ENCODE measurements at places on chromosomes 1 and 21. TPM values are rescaled to one million over a fixed set of nuclear protein-coding genes. Genes with fewer than 3 reads are reported as not detected.
A peak's percentile ranks its signal among the peaks of the same experiment; 100 is the strongest.

DNA sequence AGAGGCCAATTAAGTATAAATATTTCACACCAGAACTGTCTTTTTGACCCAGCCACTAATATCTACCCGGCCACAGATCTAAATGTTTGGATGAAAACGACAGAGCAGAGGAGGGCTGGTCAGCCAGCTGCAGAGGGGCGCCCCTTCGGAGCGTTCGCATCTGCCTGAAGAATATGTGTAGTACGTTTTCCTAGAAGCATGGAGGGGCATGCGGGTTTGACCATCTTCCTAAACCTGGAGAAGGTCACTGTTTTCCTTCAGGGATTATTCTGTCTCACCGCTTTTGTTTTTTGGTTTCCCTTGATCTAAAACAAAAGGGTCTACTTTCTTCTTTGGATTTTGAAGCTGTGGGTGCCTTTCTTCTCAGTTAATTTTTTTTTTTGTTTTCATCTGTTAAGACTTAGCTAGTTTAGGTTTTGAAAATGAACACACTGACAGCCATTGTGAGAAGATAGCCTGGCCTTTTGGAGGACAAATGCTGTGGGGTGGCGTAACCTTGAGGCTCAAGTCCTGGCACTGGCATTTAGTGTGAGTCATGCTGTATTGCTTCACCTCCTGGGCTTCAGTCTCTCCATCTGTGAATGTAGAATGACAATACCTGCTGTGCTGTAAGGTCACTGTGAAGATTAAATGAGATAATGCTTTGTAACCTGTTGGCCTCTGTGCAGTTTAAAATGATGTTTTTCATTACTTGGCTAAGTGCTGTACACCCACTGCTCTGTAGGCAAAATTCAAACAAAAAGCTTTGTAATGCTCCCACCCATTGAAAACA lies 74.1 kb upstream of the IRF2BP2 start:
- H3K36me3 ChIP-seq: no peaks in the 10 kb centered on the region
- H3K27ac ChIP-seq: no peak overlapping the region
- peak; percentile 44 for DNase-seq
- H3K27me3 ChIP-seq: no peaks in the 10 kb centered on the region
- H3K4me3 ChIP-seq: no peak overlapping the region
- peaks cover 4% of the 10 kb centered on the region for H3K4me1 ChIP-seq

GRCh38 chr1:54091666-54092065 lies 38.3 kb downstream of the TCEANC2 start:
- DNase-seq: no peak
- peaks cover 5% of the 10 kb centered on the region for H3K36me3 ChIP-seq
- H3K27ac ChIP-seq: no peak overlapping the region
- H3K27me3 ChIP-seq: no peaks in the 10 kb centered on the region

DNA sequence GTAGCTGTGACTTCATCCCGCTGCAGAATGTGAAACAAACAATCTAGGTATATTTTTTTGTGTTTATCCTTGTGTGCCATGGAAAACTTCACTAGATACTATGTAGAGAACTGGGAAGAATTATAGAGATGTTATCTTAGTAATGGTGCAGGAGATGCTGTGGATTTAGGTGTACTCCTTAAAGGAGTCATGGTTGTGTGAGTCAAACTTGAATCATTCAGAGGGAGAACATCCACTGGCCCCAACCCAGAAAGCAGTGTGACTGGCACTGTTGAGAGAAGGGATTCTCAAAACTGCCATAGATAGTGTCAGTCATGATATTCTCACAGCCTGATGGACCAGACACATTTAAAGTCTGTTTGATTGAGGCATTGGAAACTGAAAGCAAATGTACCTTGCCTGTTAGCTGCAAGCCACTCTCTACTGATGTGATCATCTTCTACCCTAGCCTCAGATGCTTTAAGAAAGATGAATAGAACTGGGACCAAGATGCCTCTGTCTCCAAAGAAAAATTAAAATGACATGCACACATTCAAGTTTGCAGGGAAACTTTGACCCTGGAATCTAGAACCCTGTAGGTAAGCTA lies 754.6 kb downstream of the MRPL39 start:
- no peaks in the 10 kb centered on the region for H3K27me3 ChIP-seq
- no peaks in the 10 kb centered on the region for H3K4me1 ChIP-seq
- H3K27ac ChIP-seq: no peak overlapping the region
- no peak overlapping the region for H3K4me3 ChIP-seq
- DNase-seq: no peak

CFHR2 gene
- total RNA-seq: not detected

DNA sequence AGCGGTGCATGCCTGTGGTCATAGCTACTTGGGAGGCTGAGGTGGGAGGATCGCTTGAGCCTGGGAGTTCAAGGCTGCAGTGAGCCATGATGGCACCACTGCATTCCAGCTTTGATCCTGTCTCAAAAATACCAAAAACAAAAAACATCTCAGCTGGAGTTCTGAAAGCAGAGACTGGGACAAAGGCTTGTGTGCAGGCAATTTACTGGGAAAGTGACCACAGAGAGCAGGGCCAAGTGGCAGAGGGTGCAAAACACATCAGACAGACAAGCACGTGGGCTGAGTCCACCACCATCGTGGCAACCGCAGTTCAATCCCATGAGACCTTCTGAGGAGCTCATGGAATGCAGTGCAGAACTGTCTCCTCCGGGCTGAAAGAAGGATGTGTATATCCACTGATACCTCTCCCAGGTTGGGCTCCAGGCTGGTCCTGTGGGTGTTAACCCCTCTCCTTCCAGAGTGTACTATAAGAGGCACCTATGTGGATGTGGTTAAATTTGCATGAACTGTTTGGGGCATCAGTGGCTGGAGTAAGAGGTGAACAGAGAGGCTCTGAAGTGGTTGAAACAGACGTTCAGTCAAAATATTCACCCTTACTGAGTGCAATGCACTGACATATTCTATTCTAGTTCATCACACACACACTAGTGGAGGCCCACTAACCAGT lies 10.8 kb downstream of the PIGP start:
- no peak overlapping the region for H3K4me3 ChIP-seq
- no peaks in the 10 kb centered on the region for H3K27me3 ChIP-seq
- no peak overlapping the region for H3K27ac ChIP-seq
- H3K36me3 ChIP-seq: no peaks in the 10 kb centered on the region

DNA sequence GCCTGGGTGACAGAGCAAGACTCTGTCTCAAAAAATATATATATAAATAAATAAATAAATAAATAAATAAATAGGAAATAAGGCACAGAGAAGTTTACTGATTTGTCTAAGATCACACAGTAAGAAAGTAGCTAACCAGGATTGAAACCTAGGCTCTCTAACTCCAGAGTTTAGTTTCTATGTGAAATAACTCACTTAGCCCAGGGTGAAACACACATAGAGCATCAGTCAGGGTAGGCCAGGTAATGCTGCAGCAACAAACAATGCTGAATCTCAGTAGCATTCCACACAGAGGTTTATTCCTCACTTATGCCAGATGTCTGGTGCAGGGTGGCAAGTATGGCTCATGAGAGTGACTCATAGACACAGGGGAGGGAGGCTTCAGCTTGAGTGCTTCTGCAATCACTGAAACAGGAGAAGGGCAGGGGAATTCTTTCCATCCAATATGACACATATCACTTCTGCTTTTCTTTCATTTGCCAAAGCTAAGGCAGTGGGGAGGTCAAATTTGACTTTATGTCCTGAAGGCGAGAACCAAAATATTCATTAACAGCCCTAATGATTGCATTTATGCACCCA lies 37.1 kb upstream of the KANK4 start:
- no peaks in the 10 kb centered on the region for H3K36me3 ChIP-seq
- no peaks in the 10 kb centered on the region for H3K4me1 ChIP-seq
- H3K27ac ChIP-seq: no peak overlapping the region
- no peak overlapping the region for H3K4me3 ChIP-seq

DNA sequence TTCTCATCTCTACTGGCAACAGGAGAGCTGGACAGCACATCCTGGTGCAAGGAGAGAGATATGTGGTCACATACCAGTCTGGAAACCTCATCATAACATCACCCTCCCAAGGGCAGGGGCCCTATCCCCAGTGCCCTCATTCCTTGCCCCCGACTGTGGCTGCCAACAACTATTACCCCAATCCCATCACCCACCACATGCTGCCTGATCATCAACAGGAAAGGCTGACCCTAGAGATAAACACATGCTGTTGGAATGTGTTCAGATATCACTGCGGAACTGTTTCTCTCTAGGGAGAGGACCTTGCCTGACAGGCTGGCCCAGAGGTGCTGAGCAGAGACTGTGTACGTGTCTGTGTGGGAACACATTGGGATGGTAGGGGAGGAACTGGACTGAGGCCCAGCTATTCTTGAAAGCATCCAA lies 4.5 kb upstream of the INKA2 start:
- no peak overlapping the region for H3K4me3 ChIP-seq
- H3K4me1 ChIP-seq: peaks cover 9% of the 10 kb centered on the region
- DNase-seq: no peak
- H3K27ac ChIP-seq: no peak overlapping the region

DNA sequence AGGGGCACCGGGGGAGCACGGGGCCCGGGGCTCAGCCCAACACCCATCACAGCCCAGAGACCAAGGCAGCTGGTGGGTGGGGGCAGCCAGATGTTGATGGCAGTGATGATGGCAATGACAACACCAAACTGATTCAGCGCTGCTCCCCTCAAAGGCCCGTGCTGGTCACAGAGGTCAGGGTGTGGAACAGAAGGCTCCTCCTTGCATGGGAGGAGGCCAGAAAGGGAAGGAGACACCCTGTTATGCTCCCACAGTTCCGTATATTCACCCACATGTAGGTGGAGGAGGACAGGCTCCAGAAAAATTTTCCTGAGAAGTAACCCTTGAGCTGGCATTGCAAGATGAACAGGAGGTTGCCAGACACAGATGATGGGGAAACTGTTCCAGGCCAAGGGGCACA lies 414 bp downstream of the GUCA2B start:
- H3K27me3 ChIP-seq: no peaks in the 10 kb centered on the region
- no peaks in the 10 kb centered on the region for H3K4me1 ChIP-seq
- H3K27ac ChIP-seq: no peak overlapping the region

CR1L gene
- total RNA-seq: not detected

GRCh38 chr1:52636721-52637695 lies 4.0 kb downstream of the SHISAL2A start:
- H3K27ac ChIP-seq: no peak overlapping the region
- H3K27me3 ChIP-seq: no peaks in the 10 kb centered on the region
- no peak for DNase-seq
- H3K4me3 ChIP-seq: no peak overlapping the region
- no peaks in the 10 kb centered on the region for H3K36me3 ChIP-seq

HEYL gene
- 9.3 TPM for total RNA-seq

CYP4A11 gene
- not detected for total RNA-seq

GRCh38 chr1:90722874-90723589 lies 5.9 kb upstream of the BARHL2 start:
- peaks cover 67% of the 10 kb centered on the region for H3K27me3 ChIP-seq
- no peak overlapping the region for H3K27ac ChIP-seq
- H3K4me3 ChIP-seq: no peak overlapping the region

SRGAP2B gene
- 11.7 TPM for total RNA-seq

DNA sequence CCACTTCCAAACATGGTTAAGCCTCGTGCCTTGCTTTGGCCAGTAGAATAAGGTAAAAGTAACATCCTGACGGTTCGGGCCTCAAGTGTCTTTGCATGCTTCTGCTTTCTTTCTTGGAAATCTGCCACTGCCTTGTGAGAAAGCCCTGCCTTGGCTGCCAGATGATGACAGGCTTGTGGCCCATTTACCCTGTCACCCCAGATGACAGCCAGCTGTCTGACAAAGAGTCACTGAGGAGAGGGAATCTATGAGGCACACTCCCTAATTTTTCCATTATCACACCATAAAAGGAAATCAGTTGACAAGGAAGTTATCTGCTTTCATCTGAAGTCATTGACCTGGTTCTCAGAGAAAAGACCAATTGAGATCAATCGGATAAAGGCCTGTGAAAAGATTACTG lies 199.8 kb downstream of the USH2A start:
- no peak overlapping the region for H3K4me3 ChIP-seq
- no peak overlapping the region for H3K27ac ChIP-seq
- no peaks in the 10 kb centered on the region for H3K4me1 ChIP-seq
- H3K36me3 ChIP-seq: no peaks in the 10 kb centered on the region
- no peak for DNase-seq

CYP4B1 gene
- 58.3 TPM for total RNA-seq

- H3K27ac ChIP-seq: no peak overlapping the region
- H3K4me3 ChIP-seq: no peak overlapping the region
- H3K36me3 ChIP-seq: peaks cover 6% of the 10 kb centered on the region
- no peak for DNase-seq
Measured at GRCh38 chr1:36008546-36009197, 75.2 kb upstream of the TEKT2 start.

GRCh38 chr1:64471218-64472039 lies 1.5 kb downstream of the CACHD1 start:
- H3K27ac ChIP-seq: peak overlapping the region; percentile 5
- peak overlapping the region; percentile 73 for H3K4me3 ChIP-seq
- no peaks in the 10 kb centered on the region for H3K36me3 ChIP-seq
- peaks cover 45% of the 10 kb centered on the region for H3K4me1 ChIP-seq
- H3K27me3 ChIP-seq: no peaks in the 10 kb centered on the region
- peak; percentile 61 for DNase-seq

CLCA4 gene
- total RNA-seq: not detected

DNA sequence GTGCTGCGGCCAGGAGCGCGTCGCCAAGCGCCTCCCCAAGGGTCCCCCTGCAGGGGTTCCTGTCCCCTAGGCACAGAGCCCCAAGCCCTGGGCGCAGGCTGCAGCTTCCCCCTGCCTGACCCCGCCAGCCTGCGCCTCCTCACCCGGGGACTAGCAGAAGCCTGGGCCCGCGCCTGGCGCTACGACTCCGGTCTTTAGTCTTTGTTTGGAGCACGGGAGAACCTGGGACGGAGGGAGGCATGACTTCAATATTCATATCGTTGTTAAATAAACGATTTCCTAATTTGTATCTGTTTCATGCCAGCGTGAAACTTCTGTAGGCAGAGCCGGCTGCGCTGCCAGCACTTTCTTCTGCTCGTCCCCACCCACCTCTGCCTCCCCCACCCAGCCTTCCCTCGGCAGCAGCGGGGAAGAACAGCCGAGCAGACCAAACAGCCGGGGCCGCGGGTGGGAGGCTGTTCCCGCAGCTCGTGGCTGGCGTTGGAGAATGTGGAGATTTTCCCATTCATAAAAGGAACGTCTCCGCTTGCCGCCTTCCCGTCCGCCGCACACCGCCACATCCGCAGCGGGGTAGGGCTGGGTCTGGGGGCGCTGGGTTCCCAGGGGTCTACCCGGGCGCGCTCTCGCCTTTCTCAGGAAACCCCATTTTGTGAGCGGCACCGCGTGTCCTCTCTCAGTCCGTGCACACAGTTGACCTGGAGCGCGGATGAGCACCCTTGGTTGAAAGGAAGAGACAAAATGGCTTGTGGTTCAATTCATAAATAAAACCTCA lies 777 bp upstream of the TRIM67 start:
- peaks cover 17% of the 10 kb centered on the region for H3K27me3 ChIP-seq
- DNase-seq: no peak
- H3K27ac ChIP-seq: no peak overlapping the region
- H3K4me1 ChIP-seq: peaks cover 28% of the 10 kb centered on the region
- H3K36me3 ChIP-seq: no peaks in the 10 kb centered on the region

MSH4 gene
- total RNA-seq: not detected

CELA2B gene
- not detected for total RNA-seq
